ENCODE measurements at places on chromosomes 2 and 18.
A peak's percentile ranks its signal among the peaks of the same experiment; 100 is the strongest.

DNA sequence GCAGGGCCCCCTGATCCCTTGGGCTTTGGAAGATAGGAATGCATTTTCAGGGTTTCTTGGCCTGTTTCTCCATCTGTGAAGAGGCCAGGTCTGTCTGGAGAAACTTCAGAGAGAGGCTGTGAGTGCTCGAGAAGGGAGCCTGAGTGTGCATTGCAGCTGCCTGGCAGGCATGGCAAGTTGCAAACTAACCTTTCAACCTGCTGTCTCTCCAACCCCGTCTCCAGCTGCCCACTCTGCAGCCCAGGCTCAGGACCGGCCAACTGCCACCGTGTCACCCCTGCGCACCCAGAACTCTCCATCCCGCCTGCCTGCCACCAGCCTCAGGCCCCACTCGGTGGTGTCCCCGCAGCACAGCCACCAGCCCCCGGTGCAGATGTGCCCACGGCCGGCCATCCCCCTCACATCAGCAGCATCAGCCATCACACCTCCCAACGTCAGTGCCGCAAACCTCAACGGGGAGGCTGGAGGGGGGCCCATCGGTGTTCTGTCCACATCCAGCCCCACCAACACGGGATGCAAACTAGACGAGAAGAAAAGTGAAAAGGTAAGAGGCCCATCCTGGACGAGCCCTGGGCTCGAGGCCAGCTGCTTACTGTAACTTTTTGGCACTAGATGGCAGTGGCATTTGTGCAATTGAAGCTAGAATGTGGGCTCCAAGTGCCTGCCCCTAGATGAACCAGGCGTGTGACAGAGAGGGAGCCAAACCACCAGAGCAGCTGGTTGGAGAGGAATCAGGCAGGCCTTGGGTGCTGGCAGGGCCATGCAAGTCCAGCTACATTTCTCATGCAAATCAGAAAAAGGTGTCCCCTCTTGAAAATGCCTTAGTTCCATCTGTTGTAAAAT is 164.6 kb downstream of the SEPTIN10 start:
- no peak overlapping the region for H3K27ac ChIP-seq
- no peaks in the 10 kb centered on the region for H3K27me3 ChIP-seq
- H3K36me3 ChIP-seq = no peaks in the 10 kb centered on the region

- no peaks in the 10 kb centered on the region for H3K36me3 ChIP-seq
- H3K27ac ChIP-seq = no peak overlapping the region
- no peaks in the 10 kb centered on the region for H3K4me1 ChIP-seq
- DNase-seq = no peak
- no peaks in the 10 kb centered on the region for H3K27me3 ChIP-seq
These were observed 45.5 kb downstream of the OSR1 start for GRCh38 chr2:19312949-19313348.

DNA sequence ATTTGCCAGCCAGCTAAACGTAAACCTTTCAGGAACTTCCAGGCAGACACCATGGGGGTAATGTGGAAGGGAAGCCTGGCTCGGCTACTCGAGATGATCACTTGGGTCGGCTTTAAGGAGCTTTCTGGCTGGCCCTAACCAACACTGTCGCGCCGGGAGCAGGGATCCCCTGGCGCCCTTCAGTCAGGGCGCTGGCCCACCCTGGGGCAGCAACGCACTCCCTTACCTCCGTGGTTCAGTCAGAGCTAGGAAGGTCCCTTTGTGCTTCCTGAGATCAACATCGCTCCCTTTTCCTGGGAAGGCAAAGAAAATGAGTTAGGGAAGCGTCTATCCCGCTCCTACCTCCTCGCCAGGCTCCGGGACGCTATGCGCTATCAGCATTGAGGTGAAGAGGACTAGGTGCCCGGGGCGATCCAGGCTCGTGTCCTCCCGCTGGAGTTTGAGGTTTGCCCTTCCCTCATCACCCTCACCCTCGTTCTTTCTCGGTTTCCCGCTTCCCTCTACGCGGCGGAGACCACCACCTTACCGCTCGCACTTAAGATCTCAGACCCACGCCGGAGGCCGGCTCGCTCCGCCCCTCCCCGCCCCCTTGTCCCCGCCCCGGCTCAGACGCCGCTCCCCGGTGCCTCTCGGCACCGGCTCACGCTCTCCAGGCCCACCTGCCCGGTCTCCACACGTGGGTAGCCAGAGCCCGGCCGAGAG is 449 bp upstream of the ATRAID start:
- no peaks in the 10 kb centered on the region for H3K27me3 ChIP-seq
- H3K36me3 ChIP-seq = peaks cover 4% of the 10 kb centered on the region
- H3K4me3 ChIP-seq = peak overlapping the region; percentile 99
- DNase-seq = no peak
- H3K27ac ChIP-seq = peak overlapping the region; percentile 85

DNA sequence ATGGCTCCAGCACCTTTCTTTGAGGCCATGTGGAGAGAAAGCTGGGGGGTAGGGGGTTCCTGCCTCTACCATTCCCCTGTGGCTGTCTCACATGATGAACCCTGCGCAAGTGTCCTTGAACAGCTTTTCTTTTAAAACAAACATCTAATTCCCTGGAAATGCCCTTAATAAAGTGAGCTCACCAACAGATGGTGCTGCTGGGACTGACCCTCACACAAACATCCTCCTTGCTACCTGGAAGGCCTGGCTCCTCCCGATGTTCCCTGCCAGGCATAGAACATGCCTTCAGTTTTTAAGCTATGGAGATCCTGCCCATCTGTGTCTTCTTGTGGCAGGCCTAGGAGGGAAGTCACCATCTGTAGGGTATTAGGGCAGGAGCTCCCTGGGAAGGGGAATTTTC is 60.7 kb upstream of the GATA6 start:
- DNase-seq = no peak
- H3K27ac ChIP-seq = no peak overlapping the region
- no peaks in the 10 kb centered on the region for H3K36me3 ChIP-seq
- no peaks in the 10 kb centered on the region for H3K4me1 ChIP-seq

GRCh38 chr2:65231121-65231520 is 3.5 kb downstream of the ACTR2 start:
- no peaks in the 10 kb centered on the region for H3K27me3 ChIP-seq
- peaks cover 41% of the 10 kb centered on the region for H3K4me1 ChIP-seq
- H3K27ac ChIP-seq = peak overlapping the region; percentile 68
- H3K4me3 ChIP-seq = peak overlapping the region; percentile 47
- peaks cover 24% of the 10 kb centered on the region for H3K36me3 ChIP-seq
- no peak for DNase-seq

GRCh38 chr2:65351948-65352595 is 80.3 kb downstream of the SPRED2 start:
- peaks cover 8% of the 10 kb centered on the region for H3K36me3 ChIP-seq
- no peak overlapping the region for H3K27ac ChIP-seq
- H3K4me3 ChIP-seq = no peak overlapping the region
- peaks cover 6% of the 10 kb centered on the region for H3K4me1 ChIP-seq
- DNase-seq = no peak

- no peaks in the 10 kb centered on the region for H3K4me1 ChIP-seq
- peaks cover 5% of the 10 kb centered on the region for H3K27me3 ChIP-seq
- no peak overlapping the region for H3K27ac ChIP-seq
- H3K4me3 ChIP-seq = no peak overlapping the region
These were observed 303.1 kb downstream of the GPD2 start for GRCh38 chr2:156739301-156739700.

DNA sequence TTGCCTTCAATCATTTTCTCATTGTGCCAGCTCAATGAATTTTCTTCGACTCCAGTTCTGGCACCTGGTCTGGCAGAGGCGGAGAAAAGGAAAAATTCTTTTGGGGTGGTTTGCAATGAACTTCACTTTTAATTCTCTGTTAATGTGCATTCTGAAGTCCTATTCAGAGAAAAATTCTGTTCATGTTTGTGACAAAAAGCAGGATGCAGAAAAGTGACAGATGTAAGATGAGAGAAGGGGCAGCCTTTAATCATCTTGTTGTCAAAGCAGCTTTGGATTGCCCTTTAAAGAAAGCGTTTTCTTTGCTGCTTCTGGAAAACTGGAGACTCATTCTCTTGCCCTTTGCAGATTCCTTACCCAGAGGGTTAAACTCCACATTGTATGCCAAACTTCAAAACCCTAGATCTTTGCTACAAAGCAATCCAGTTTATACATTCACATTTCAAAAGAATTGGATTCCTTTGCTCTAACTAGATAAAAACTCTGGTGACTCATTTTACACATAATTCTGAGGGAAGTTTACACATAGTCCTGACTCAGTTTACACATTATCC is 94.6 kb upstream of the CAVIN2 start:
- no peak overlapping the region for H3K27ac ChIP-seq
- H3K4me1 ChIP-seq = no peaks in the 10 kb centered on the region
- H3K4me3 ChIP-seq = no peak overlapping the region

- H3K36me3 ChIP-seq = no peaks in the 10 kb centered on the region
- H3K27ac ChIP-seq = no peak overlapping the region
- DNase-seq = no peak
These were observed 204.2 kb downstream of the EN1 start for GRCh38 chr2:118643294-118643693.

DNA sequence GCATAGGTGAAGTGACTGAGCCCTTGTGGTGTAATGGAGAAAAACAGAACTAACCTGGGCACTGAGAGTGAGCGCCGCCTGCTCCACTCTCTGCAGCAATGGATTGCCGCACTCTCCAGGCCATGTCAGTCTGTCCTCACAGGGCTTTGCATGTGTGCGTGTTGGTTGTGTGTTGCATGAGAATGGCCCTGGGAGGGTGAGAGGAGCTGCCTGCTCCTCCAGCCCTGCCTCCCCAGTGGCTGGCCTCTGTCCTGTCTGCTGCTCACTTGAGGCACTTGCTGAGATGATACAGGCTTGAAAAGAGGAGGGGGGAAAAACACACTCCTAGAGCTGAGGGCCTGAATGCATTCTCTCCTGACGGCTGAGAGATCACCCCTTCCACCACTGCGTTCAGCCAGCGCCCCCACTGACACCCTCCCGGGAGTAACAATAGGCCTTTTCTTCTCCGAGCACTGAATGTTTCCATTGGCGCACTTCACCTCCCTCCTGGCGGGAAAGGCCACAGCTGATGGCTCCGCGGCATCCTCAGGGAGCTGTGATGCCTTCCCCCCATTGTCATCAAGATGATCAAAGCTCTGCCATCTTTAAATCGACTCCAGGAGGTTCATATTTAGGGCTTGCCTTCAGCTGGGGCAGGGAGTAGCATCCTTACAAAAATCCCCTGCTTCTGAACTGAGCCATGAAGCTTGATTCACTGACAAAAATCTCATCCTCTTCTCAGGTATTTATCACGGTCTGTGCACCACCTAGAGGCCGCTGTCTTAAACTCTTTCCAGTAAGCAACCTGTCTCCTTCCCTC is 49.9 kb upstream of the DAPL1 start:
- peaks cover 9% of the 10 kb centered on the region for H3K27me3 ChIP-seq
- H3K36me3 ChIP-seq = no peaks in the 10 kb centered on the region
- peaks cover 6% of the 10 kb centered on the region for H3K4me1 ChIP-seq
- H3K4me3 ChIP-seq = no peak overlapping the region
- no peak overlapping the region for H3K27ac ChIP-seq
- DNase-seq = no peak

- peaks cover 3% of the 10 kb centered on the region for H3K36me3 ChIP-seq
- H3K27me3 ChIP-seq = peaks cover 36% of the 10 kb centered on the region
- DNase-seq = no peak
- H3K4me1 ChIP-seq = peaks cover 7% of the 10 kb centered on the region
These were observed 13.1 kb upstream of the E2F6 start for GRCh38 chr2:11478899-11479605.

DNA sequence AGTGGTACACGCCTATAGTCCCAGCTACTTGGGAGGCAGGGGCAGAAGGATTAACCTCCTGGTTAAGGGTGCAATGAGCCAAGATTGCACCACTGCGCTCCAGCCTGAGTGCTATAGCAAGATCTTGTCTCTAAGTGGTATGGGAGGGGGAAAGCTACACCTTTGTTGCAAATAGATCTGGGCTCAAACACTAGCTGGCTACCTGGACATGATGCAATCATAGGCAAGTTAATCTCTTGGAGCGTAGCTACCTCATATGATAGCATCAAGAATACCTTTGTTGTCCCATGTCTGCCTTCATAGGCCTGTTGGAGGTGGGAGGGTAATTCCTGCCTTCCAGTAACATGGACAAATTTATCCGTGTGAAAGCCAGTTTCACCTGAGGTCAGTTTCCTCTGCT is 15.7 kb downstream of the KLHL29 start:
- H3K4me1 ChIP-seq = peaks cover 12% of the 10 kb centered on the region
- peaks cover 7% of the 10 kb centered on the region for H3K27me3 ChIP-seq
- H3K27ac ChIP-seq = no peak overlapping the region
- no peak for DNase-seq
- H3K36me3 ChIP-seq = no peaks in the 10 kb centered on the region
- H3K4me3 ChIP-seq = no peak overlapping the region

GRCh38 chr2:215745331-215745730 is 268.0 kb downstream of the MREG start:
- H3K4me3 ChIP-seq = no peak overlapping the region
- no peaks in the 10 kb centered on the region for H3K36me3 ChIP-seq
- H3K4me1 ChIP-seq = peaks cover 3% of the 10 kb centered on the region
- H3K27ac ChIP-seq = no peak overlapping the region
- DNase-seq = no peak

GRCh38 chr2:102103992-102104871 is 38.3 kb upstream of the IL1R1 start:
- peaks cover 13% of the 10 kb centered on the region for H3K4me1 ChIP-seq
- H3K27ac ChIP-seq = no peak overlapping the region
- peaks cover 20% of the 10 kb centered on the region for H3K27me3 ChIP-seq
- no peaks in the 10 kb centered on the region for H3K36me3 ChIP-seq
- peak overlapping the region; percentile 69 for H3K4me3 ChIP-seq
- peak; percentile 36 for DNase-seq

- no peaks in the 10 kb centered on the region for H3K27me3 ChIP-seq
- no peak for DNase-seq
- no peak overlapping the region for H3K4me3 ChIP-seq
These were observed 45.7 kb downstream of the CCDC93 start for GRCh38 chr2:117967977-117968718.

DNA sequence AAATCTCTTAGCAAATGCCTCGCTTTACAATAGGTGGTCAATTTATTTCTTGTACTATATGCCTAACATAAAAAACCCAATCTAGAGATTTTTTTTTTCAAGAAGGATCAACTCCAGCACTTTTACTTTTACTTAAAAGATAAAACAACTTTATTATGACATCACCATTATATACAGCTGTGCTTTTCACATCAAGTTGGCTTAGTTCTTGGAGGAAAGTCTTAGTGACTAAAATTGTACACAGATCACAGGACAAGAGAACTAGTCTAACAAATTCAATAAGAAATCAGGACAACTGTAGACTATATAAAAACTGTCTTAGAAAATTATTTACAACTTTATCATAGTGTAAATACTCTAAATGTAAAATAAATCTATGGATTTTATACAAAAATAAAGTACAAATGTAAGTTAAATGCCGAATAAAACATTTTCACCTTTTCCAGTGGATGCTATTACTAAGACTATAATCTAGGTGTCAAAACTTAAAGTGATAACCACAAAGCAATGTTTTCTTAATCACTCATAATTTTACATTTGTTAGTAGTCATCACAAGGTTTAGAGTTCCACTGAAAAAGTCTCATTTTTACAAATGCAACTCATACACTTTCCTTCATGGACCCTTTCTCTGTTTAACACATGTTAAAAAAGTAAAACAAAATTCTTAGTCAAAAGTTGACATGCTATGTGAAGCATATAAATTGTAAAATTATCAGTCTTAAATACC is 5.4 kb upstream of the CD302 start:
- peaks cover 6% of the 10 kb centered on the region for H3K4me1 ChIP-seq
- no peak overlapping the region for H3K4me3 ChIP-seq
- peaks cover 10% of the 10 kb centered on the region for H3K36me3 ChIP-seq
- H3K27me3 ChIP-seq = peaks cover 20% of the 10 kb centered on the region
- DNase-seq = no peak

Measured in activated naive CD8-positive, alpha-beta T cell treated with anti-CD3 and anti-CD28 coated beads, Interleukin-2, amount 10 ng/mL, durations not matched to agents 7 days and 5 days (primary cell).